ENCODE measurements at places on chromosomes 13 and 19.

DNA sequence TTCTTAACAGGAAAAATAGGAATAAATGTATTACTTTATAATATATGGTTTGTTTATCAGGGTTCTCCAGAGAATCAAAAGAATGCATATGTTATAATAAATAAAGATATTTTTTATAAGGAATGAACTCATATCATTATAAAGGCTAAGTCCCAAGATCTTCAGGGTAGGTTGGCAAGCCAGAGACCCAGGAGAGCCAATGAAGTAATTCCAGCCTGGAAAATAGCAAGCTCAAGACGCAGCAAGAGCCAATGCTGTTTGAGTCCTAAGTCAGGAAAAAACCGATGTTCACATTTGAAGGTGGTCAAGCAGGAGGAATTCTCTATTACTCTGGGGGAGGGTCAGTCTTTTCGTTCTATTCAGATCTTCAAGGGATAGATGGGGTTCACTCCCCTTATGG is 490.0 kb downstream of the PCDH20 start:
- DNase-seq, result no peak

DNA sequence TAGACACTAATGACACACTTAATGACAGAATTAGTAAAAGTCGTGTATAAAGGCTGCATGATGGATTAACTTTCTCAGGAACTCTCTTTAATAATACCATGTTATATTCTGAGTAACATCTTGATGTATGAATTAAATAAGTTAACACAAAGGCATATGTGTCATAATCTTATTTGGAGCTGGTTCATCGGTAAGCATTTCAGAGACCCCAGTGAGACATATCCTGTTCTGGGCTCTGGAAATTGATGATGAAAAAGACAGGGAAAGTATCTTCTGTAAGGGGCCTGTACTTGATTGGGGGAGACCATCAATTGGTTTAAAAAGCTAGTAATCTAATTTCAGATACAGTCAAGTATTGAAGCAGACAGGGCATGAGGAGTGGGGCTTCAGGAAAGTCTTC is 547.9 kb downstream of the GPC6 start:
- no peak for DNase-seq

DNA sequence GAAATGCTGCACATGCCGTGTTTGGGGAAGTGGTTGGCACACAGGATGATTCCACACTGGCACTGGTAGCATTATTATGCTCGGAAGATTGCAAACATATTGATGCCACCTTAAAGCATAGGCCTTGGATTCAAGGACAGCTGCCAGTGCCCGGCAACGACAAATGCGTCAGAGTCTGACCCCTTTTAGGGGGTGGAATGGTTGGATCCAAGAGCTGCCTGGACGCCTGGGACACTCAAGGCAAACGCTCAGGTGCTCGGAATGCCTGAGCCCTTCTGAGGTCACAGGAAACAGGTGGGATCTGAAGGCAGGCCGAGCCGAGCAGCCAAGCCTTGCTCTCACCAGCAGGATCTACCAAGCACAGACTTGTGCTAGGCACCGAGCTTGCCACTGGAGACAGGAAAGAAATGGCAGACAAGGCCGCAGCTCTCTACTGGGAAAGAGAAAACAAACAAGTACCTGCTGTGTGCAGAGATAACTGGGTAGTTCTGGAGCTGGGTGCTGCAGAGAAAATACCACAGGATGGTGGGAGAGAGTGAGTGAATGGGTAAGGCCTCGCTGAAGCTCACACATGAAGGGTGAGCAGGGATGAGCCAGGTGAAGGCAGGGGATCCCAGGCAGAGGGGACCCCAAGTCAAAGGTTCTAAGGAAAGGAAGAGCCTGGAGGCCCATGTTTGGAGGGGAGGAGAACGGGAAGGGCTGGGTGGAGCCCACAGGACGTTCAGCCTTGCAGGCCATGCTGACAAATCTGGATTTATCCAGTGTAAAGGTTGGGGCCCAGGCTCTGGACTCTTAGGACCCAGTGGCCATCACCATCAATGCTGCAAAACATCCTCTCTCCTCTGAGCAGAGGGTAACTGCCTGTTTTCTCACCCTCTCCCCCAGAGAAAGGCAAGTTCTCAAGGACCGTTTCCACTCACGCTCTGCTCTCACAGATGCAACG is 9.2 kb downstream of the RANBP3 start:
- no peak for DNase-seq

DNA sequence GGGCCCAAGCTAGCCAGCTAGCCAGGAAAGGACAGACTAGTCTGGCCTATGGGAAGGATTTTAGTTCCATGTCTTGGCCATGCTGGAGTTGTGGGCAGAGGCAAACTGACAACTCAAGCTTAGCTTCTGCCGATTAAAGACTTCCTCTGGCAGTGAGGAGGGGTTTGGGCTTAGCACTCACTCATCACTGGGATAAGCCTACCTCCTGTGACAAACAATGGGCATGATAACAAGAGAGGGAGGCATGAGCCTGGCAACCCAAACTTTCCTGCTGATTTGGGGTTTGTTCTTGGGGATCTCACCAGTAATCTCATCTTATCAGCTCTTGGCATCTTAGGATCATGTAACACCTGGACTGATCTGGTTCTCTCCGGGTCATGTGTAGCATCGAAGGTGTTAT is 83.6 kb downstream of the KL start:
- DNase-seq, result no peak

DNA sequence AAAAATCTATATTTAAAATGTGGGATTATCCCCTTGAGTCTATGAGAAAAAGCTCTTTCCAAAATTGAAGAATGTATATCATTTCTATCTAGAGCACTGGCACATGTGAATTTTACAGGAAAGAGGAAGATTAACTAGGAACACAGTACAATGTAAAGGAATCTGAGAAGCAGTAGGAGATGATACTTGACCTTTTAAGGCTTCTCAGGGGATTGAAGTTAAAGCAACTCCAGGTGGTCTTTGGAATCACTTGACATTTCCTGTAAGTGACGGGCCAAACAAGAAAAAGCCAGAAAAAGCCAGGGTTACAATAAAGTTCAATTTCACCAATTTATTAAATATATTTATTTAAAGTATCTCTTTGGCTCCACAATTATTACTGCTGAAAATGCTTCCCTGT is 1373.9 kb downstream of the OLFM4 start:
- no peak for DNase-seq

DNA sequence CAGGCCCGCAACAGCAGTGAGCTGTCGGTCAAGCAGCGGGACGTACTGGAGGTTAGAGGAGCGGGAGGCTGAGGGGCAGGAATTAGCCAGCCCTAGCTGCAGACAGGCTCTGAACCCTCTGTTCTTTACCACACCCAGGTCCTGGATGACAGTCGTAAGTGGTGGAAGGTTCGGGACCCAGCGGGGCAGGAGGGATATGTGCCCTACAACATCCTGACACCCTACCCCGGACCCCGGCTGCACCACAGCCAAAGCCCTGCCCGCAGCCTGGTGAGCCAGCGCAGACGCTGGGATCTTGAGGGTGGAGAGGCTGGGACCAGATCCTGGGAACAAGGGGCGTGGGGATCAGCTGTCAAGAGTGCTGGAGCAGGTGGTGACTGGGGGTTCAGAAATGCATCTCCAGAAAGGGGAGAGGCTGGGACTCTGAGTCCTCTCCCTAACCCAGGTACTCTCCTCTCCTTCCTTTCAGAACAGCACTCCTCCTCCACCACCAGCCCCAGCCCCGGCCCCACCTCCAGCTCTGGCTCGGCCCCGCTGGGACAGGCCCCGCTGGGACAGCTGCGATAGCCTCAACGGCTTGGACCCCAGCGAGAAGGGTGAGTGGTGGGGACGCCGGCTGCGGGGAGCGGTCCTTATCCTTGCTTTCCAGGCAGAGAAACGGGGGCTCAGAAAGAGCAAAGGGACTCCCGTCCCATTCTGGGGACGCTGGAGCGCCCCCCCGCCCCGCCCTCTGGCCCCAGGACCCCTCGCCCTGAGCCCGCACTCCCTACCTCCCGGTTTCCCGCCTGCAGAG is 10.4 kb downstream of the EPS8L1 start:
- DNase-seq, result no peak

GRCh38 chr19:29871143-29871542 is 59.4 kb downstream of the CCNE1 start:
- no peak for DNase-seq

DNA sequence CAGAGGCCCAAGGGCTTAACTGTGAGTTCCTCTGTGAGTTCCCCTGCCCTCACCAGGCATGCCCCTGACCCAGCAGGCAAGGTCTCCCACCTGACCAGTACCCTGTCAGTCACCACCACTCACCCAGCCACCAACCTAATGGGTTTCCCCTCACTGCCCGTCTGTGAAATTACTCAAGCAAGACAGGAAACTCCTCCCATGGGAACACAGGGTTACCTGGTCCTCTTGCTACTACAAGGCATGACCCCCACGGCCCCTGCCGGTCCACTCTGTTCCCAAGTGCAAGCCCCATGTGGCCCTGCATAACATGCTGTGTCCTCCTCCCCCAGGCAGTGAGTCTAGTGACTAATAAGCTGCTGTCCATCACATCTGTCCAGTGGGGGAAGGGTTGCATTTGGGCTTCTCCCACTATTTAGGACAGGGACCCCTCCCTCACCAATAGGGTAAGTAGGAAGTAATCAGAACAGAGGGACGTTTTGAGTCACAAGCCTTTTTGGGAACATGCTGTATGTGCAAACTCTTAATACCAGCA is 8.0 kb upstream of the DHRS12 start:
- no peak for DNase-seq

DNA sequence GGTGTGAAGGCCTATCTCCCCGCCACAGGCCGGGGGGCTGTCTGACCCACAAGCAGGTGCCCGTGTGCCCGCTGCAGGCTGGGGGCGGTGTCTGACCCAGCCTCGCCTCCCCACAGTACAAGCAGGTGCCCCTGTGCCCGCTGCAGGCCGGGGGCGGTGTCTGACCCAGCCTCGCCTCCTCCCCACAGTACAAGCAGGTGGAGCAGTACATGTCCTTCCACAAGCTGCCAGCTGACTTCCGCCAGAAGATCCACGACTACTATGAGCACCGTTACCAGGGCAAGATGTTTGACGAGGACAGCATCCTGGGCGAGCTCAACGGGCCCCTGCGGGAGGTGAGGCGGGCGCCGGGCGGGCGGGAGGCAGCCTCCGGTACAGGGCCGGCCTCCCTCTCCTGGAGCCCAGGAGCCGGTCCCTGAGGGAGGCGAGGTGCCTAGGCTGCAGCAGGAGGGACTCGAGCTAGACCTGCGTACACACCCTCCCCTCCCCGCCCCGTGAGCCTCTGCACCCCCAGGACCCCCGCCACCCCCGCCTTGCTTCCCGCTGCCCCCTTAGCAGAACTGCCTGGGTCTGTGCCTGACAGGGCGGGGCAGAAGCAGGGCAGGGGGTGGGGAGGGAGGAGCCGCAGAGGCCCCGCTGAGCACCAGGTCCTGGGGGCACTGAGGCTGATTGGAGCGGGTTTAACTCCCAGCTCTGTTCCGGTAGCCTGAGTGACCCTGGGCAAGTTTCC is 20.6 kb downstream of the HCN2 start:
- DNase-seq, result no peak

- DNase-seq, result no peak
Observed at GRCh38 chr19:2149980-2150793, 1.2 kb downstream of the AP3D1 start.

DNA sequence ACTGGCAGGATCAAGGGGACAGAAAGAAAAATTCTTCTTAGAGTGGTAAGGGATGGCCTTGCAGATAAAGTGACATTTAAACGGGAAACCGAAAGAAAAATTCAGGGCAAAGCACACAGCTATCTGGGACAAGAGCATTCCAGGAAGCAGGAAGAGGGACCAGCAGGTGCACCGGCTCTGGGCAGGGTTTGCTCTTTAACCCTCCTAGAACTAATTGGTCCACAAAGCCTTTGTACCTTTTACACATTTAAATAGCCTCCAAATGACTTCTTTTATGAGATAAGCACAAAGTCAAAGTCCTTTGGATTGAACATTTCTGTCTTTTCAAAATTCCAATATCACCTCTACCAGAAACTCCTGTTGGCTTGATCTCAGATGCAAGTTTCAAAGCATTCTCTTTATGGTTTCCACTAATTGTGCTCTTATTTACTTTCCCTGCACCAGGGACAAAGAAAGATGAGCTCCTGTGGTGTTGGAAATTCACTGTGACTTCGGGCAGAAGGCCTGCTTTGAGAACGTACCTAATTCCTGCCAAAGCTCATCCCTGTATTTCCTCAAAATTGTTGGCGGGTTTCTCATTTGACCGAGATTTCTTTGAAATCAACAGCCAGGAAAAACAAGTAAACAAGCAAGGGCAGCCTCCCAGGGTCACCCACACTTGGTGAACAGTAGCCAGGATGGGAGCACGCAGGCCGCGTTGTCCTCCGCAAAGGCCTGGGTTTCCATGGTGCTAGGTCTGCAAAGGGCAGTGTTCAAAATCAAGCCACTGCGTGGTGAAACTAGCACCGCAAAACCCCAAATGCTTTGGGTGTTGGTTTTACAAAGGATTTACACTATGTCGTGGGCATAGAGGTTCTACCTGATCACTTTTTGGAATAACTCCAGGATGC is 98.6 kb downstream of the IRS2 start:
- DNase-seq, result no peak

- DNase-seq, result no peak
Observed at GRCh38 chr19:15199661-15200552, 888 bp downstream of the NOTCH3 start.

Measured in stimulated activated CD4-positive, alpha-beta T cell treated with anti-CD3 and anti-CD28 coated beads, Interleukin-2, amount 100 ng/mL, for 24 hours (primary cell).